ENCODE measurements at places on chromosomes 16 and 17. TPM values are rescaled to one million over a fixed set of nuclear protein-coding genes. Genes with fewer than 3 reads are reported as not detected.
A peak's percentile ranks its signal among the peaks of the same experiment; 100 is the strongest.

DNA sequence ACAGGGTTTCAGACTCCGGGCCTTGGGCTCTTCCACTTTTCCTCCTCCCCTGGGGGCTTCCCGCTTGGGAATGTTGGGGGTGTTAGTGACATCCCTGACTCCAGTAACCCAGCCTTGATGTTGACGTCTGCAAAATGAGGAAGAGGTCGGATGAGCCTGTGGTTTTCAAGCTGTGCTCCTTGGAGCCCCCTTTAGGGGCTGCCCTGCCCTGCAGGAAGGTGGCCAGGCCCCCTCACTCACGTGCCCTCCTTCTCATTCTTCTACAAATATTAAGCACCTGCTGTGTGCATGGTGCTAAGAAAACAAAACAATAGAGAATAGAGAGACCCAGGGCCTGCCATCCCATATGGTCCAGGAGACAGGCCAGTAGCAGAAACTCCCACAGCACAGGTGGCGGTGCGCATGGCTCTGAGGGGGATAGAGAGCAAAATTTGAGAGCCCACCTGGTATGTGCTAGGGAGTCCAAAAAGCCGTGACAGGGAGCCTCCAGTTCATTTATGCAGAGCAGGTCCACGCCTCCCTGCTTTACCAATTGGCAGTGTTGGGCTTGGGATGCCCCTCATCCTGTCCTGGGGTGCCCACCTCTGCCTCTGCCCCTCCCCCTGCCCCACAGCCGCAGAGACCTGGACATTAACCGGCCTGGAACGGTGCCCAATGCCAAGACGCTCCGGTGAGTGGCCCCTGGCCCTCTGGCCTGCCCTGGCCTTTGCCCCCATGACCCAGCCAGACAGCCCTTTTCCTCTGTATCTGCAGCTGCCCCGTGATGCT is 7.4 kb downstream of the NDRG4 start:
- peaks cover 54% of the 10 kb centered on the region for H3K36me3 ChIP-seq
- H3K4me3 ChIP-seq, result no peak overlapping the region
- peak overlapping the region; percentile 23 for H3K27ac ChIP-seq
- H3K4me1 ChIP-seq, result peaks cover 9% of the 10 kb centered on the region

The PRR35 gene
- total RNA-seq, result not detected

GRCh38 chr16:79769270-79769927 is 168.9 kb upstream of the MAF start:
- H3K4me3 ChIP-seq, result no peak overlapping the region
- H3K36me3 ChIP-seq, result no peaks in the 10 kb centered on the region
- no peak for DNase-seq
- peak overlapping the region; percentile 86 for H3K27ac ChIP-seq
- H3K27me3 ChIP-seq, result no peaks in the 10 kb centered on the region

The LPO gene
- total RNA-seq, result not detected

DNA sequence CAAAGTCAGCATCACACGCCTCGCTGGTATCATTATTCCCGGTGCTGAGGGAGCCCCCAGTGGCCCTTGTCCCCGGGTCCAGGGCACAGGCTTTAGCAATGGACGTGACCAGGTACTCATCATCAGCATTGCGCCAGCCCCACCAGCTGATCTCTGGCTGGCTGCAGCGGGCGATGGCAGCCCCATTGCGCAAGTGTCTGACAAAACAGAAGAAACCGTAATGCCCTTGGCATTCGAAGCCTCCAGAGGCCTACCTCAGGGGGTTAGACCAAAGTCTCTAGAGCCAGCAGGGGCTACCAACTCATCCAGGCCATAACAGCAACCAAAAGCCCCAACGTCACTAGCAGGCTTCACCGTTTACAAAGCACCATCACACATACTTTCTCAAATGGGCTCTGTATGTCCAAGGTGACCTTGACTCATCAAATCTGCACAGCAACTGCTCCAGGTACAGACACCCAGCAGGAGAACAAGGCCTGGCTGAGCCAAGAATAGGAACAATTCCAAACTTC is 7.3 kb downstream of the MTMR4 start:
- H3K27ac ChIP-seq, result peak overlapping the region; percentile 59
- peaks cover 12% of the 10 kb centered on the region for H3K4me1 ChIP-seq
- H3K36me3 ChIP-seq, result peaks cover 99% of the 10 kb centered on the region
- H3K4me3 ChIP-seq, result no peak overlapping the region
- H3K27me3 ChIP-seq, result no peaks in the 10 kb centered on the region

The RNF222 gene
- total RNA-seq, result not detected

The ZNF750 gene
- total RNA-seq, result not detected

GRCh38 chr17:57585341-57586195 is 159.5 kb downstream of the CCDC182 start:
- H3K27me3 ChIP-seq, result no peaks in the 10 kb centered on the region
- H3K4me3 ChIP-seq, result no peak overlapping the region
- no peak overlapping the region for H3K27ac ChIP-seq
- peaks cover 19% of the 10 kb centered on the region for H3K4me1 ChIP-seq
- H3K36me3 ChIP-seq, result no peaks in the 10 kb centered on the region
- no peak for DNase-seq

DNA sequence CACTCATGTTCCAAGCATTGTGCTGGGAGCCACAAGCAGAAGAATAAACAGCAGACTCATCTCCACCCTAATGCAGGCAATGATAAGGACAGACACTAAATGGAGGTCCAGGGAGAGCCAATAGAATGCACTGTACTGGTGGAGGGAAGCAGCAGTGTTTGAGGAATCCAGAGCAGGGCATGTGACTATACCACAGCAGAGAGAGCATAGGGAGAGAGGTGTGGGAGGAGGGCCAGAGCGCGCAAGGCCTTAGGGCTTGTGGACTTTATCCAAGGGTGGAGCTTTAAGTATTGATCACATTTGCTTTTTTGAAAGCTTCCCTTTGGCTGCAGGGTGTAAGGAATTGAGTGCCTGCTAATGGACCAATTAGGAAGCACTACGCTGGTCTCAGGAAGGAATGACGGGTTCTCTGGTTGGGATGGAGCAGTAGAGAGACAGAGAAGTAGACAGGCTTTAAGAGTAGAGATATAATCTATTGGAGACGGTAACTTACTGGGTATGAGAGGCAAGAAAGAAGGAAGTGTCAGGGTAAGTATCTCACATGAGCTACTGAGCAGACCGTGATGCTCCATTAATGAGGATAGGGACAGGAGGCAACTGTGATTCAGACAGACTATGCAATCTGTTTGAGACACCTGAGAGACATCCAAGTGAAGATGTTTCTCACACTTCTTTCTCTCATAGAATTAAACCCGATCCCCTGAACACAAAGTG is 82.2 kb downstream of the MYO1D start:
- H3K4me3 ChIP-seq, result no peak overlapping the region
- no peak overlapping the region for H3K27ac ChIP-seq
- no peaks in the 10 kb centered on the region for H3K27me3 ChIP-seq
- H3K4me1 ChIP-seq, result no peaks in the 10 kb centered on the region
- no peak for DNase-seq

GRCh38 chr17:35265566-35266141 is 22.8 kb downstream of the SLFN5 start:
- no peak overlapping the region for H3K4me3 ChIP-seq
- H3K4me1 ChIP-seq, result no peaks in the 10 kb centered on the region
- no peaks in the 10 kb centered on the region for H3K27me3 ChIP-seq
- DNase-seq, result no peak
- H3K36me3 ChIP-seq, result peaks cover 62% of the 10 kb centered on the region
- H3K27ac ChIP-seq, result no peak overlapping the region

The TBX21 gene
- total RNA-seq, result 0.25 TPM

The SMIM5 gene
- total RNA-seq, result 14.0 TPM

GRCh38 chr17:57009737-57010445 is 32.0 kb downstream of the SCPEP1 start:
- peaks cover 8% of the 10 kb centered on the region for H3K4me1 ChIP-seq
- peak; percentile 25 for DNase-seq
- H3K36me3 ChIP-seq, result peaks cover 17% of the 10 kb centered on the region
- no peak overlapping the region for H3K4me3 ChIP-seq
- H3K27me3 ChIP-seq, result no peaks in the 10 kb centered on the region

The CCL1 gene
- total RNA-seq, result not detected

The ACSM2A gene
- not detected for total RNA-seq

DNA sequence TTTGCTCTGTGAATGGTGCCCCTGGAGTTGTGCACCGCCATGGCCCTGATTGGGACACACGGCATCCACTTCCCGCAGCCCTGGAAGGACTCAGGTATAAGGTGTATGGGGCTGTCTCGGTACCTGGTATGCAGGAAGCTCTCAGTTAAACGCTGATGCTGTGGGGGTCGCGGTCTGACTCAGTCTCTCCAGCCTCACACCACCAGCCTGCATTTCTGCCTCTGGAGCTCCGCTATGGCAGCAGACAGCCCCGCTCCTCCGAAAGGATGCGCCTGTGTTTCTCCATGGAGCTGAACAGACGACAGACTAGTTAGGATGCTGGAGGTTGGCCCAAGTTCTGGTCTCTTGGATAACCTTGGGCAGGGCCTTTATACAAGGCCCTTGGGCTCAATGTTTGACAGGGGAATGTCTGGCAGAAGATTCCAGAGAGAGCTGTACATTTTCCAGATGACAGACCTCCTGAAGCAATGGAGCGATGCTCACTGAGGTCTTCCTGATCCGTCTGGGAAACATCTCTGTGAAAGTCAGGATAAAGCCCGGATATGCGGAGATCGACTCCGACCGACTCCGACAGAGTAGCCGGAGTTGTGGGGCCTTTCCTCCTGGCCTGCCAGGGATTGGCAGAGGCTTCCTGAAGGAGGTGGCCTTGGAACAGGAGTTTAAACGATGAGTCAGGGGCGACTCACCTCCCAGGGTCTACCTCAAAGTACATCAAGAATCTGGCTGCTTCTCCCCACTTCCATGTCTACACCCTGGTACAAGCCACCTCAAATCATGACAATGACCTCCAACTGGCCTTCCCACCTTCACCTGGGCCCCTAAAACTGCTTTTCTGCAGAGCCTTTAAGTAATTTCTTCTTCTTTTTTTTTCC is 21.9 kb upstream of the BCAR1 start:
- H3K4me3 ChIP-seq, result no peak overlapping the region
- DNase-seq, result no peak
- no peaks in the 10 kb centered on the region for H3K36me3 ChIP-seq
- H3K4me1 ChIP-seq, result peaks cover 14% of the 10 kb centered on the region

The KRT40 gene
- not detected for total RNA-seq

DNA sequence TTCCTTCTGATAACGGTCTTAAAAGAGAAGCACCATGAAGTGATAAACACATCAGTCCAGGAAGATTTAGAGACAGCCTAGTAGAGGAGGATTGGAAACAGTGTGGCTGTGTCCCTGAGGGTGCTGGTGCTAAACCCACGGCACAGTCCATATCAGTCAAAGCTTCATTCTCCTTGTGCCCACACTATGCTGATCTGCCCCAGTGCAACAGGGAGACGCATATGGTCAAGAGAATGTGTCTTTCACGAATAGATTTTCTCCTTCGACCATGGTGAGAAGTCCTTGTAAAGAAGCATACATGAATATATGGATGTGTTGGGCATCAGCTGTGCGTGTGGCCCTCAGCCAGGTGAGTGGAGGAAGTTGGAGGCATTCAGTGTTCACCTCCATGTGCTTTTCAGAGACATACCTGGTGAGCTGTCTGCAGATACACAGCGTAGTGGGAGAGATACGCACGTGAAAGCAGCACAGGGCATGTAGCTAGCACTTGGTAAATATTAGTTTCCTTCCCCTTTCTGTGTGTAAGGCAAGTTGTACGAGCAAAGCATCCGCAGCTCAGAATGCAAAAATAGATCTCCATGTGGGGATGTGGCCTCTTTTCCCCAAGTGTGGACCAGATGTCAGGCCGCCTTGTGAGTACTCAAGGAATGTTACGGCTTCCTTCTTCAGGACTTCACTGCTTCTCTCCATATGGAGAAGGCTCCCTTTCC is 29.4 kb downstream of the HLF start:
- no peaks in the 10 kb centered on the region for H3K27me3 ChIP-seq
- peaks cover 9% of the 10 kb centered on the region for H3K36me3 ChIP-seq
- H3K4me3 ChIP-seq, result no peak overlapping the region
- H3K4me1 ChIP-seq, result peaks cover 41% of the 10 kb centered on the region

Measured in left ventricle myocardium inferior (tissue), 1 donor.